DMS 273 treated with DMSO at 0.1 percent for 48 hours (cell line): ENCODE measurements at places on chromosomes 5 and 9.

DNA sequence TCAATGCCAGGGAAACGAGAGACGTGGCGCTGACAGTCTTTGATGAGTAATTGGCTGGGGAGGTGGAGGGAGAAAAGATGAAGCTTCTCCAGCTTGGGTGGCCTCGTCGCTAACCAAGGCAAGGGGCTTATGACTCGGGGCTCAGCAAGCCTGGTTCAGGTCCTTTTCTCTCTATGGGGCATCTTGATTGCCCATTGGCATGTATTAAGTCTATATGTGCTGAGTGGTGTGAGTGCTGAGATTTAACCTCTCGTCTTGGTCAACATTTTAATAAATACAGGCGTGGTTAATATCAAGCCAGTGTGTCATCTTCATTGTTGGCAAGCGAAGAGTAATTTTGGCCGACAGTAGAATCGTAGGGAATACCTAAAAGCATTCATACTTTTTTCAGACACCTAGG is 85.9 kb downstream of the RAI14 start:
- DNase-seq: no peak

DNA sequence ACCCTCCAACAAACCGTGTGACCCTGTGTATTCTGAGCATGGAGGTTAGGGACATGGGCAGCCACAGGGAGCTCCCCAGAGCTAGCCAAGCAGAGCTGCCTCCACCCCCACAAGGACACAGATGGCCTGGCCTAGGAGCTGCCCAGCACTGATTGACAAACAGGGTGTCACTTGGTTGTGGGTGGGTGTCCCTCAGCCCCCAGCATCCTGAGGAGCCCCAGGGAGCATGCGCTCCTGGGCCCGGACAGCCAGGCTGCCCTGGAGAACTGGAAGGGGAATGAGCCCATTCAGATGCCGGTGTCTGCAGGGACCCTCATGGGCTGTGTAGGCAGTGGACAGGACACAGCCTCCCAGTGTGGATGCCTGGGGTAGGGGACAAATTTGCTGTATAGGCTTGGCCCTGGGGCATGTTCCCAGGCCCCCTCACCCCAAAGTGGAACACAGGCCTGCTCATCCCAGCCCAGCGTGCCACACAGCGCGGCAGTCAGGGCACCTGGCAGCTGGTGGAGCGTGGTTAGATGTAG is 124.8 kb upstream of the LMX1B start:
- no peak for DNase-seq

GRCh38 chr5:96326902-96327301 is 106.1 kb downstream of the PCSK1 start:
- DNase-seq: no peak

DNA sequence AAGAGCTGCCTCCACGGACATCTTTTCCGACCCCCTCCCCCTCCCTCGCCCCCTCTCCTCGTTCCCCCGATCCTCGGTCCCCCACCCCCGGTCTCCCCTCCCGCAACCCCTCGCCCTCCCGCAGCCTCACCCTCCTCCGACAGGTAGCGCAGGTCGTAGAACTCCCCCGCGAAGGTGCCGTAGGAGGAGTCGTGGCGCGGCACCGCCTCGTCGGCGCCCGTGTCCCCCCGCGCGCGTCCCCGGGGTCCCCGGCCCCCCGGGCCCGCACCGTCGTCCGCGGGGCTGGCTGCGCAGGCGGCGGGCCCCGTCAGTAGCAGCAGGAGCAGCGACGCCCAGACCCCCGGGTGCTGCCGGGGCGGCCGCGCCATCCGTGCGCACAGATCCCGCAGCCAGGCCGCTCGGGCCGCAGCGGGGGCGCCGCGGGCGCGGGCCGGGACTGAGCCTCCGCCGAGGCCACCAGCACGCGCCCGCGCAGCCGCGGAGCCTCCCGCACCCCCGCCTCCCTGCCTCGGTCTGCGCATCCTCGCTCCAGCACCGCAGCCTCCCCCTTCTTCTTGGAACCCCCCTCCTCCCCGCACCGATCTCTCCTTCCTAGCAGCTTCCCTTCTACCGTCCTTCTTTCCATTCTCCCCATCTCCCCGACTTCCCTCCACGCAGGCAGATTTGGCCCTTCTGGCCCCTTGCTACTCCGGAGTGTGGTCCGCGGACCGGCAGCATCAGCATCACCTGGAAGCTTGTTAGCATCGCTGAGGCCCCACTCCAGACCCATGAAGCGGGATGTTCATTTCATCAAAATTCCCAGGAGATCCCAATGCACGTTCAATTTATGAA is at the start of gene FRRS1L:
Gene FRRS1L (minus strand): TSS at position 479 of the 831 bp plus-strand sequence. CDS start 111 bp downstream, at position 368.
- DNase-seq: no peak

GRCh38 chr5:168699002-168699401 is 119.8 kb upstream of the PANK3 start:
- DNase-seq: peak; percentile 10

GRCh38 chr9:131233995-131234394 is 42.3 kb downstream of the FAM78A start:
- DNase-seq: no peak

GRCh38 chr5:143128412-143129071 is 274.9 kb downstream of the NR3C1 start:
- no peak for DNase-seq

- DNase-seq: no peak
Observed at GRCh38 chr9:129576546-129577543, 44.1 kb downstream of the C9orf50 start.

GRCh38 chr9:134403682-134404301 is 77.5 kb downstream of the RXRA start:
- peak; percentile 29 for DNase-seq

DNA sequence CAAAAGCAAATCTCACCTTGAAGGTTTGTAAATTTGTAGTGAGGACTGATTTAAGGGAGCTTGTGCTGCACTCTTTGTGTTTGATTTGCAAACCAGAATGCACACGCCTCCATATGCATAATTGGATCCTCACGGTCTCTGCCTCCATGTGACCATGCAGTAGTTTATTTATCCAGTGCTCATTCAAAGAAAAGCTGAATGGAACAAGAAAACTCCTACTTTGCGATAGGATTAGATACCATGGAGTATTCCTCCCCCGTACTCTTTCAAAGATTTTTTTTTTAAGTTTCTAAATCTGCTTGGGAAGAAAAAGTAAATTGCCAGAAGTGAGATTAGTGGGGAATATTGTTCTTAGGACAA is 290.4 kb upstream of the TUT7 start:
- DNase-seq: no peak

DNA sequence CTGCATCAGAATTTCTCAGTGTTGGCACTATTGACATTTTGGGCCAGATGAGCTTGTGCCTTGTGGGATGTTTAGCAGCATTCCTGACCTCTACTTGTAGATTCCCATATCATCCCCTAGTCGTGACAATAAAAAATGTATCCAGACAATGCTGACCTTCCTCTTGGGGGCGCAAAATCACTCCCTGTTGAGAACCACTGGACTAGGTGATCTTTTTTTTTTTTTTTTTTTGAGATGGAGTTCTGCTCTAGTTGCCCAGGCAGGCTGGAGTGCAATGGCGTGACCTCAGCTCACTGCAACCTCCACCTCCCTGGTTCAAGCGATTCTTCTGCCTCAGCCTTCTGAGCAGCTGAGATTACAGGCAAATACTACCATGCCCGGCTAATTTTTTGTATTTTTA is 22.6 kb downstream of the STXBP1 start:
- DNase-seq: peak; percentile 16

DNA sequence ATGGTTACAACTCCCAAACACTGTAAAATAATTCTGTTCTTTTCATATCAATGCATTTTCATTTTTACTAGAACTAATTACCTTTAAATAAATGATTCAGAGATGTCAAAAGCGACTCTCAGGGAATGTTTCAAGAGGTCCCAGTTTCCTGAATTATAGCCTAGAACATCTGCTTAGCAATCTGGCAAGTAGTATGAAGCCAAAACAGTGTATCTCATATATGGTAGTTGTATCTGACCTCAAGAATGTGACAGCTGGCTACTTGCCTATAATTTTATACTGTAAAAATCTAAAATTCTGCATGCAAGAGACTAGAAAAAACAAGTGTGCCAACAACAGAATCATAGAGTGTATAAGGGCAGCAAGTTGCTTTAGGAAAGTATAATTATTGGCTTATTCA is 187.7 kb upstream of the POU5F2 start:
- peak; percentile 83 for DNase-seq

GRCh38 chr9:100401042-100401441 is 25.9 kb upstream of the MSANTD3 start:
- DNase-seq: no peak

GRCh38 chr9:131180454-131180853 is 55.1 kb downstream of the NUP214 start:
- DNase-seq: no peak

GRCh38 chr9:4923580-4924544 is 61.2 kb upstream of the JAK2 start:
- DNase-seq: no peak

DNA sequence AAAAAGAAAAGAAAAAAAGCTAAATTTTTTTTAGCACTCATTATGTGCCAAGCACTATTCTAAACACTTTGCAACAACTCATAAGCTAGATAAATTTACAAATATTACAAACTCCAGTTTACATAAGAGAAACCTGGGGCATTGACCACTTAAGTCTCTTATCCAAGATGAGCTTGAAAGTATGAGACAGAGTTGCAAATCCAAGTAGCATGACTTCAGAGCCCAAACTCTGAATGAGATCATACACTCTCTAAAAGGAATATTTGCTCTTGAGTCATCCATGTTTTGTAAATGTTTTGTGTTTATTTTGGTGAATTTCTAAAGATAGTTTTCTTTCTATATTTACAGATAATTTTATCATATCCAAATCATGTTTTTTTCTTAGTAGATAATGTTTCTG is 4.0 kb upstream of the SHOC1 start:
- no peak for DNase-seq

GRCh38 chr9:110197330-110198187 is 10.4 kb downstream of the C9orf152 start:
- no peak for DNase-seq

DNA sequence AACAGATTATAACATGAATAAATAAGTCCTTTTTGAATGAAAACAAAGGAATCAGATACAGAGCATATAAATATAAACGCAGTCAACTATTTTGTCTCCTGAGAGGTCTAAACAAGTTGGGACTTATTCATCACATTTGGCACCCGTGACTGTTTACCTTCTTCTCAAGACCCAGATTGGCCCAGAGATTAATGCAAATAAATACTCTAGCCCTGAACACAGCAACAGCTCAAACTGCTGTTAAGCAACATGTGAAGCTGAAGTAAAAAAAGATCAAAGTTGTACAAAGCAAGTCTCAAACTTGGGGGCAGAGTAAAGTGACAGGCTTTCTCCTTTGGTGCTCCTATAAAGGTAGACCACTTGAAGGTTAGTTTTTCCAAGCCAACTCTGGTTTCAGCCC is 95.0 kb upstream of the NR5A1 start:
- peak; percentile 18 for DNase-seq

- DNase-seq: no peak
Observed at GRCh38 chr5:7682379-7682778, 168.6 kb downstream of the CFAP90 start.

DNA sequence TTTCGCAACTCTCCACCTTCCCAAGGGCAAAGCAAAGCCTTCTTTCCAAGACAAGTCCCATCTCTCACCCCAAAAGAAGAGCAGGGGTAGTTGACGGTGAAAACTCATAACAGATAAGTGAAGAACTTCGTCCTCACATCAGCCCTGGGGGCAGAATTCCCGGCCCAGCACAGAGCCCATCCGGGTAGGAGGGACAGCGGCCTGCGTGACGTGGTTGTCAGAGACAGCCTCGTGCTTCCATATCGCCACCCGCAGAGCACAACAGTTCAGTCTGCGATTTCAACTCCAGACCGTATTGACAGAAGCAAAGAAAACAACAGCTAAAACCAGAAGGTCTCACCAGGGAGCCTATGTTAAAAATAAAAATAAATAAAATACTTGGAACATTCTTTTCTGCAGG is 273.2 kb downstream of the SYK start:
- DNase-seq: no peak

DNA sequence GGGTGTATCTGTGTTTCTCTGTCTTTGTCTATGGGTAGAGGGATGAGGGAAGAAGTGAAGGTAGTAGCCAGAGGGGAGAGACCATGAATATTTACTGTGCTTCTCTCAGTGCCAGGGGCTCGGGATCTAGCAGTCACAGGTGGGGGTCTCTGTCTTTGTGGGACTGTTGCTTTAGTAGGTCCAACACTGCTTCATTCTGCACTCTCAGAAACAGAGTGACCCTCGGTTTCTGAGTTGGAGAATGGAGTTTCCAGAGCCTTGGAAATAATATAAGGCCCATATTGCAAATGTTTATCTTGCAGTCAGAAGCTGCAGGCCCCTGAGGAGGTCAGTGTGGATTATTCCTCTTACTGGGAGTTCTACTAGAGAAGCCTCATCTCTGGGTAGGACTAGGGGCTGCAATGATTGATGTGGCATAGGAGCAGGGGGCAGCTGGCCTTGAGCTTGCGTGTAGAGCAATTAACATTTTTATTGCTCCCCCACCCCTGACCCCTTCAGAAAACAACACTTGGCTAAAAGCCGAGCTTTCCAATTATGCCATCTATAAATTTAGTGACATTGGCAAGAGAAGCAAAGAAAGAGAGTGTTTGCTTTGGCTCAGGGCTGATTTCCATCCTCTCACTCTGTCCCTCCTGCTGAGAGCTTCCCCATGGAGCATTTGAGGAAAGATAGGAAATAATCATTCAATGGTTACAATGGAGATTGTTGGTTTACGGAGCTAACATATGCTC is 55.0 kb upstream of the TRPC7 start:
- DNase-seq: no peak

DNA sequence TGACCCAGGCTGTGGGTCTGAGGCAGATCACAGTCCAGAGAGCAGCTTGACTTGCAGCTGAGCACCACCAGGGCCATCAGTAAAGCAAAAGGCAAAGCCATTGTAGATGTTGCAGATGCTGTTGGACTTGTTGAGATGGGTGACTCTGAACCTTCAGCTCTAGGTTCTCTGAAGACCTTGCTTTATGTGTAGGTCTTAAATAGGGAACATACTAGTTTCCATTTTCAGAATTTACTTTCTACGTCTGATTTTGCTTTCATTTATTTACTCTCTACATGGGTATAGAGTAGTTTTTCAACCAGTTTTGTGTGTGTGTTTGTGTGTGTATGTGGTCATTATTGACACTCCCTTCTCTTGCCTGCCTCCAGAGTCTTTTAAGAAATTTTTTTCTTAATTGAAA is at the start of gene IFNA6:
Gene IFNA6 (minus strand): TSS at position 101 of the 400 bp plus-strand sequence. CDS start 0 bp downstream, at position 101.
- DNase-seq: no peak

DNA sequence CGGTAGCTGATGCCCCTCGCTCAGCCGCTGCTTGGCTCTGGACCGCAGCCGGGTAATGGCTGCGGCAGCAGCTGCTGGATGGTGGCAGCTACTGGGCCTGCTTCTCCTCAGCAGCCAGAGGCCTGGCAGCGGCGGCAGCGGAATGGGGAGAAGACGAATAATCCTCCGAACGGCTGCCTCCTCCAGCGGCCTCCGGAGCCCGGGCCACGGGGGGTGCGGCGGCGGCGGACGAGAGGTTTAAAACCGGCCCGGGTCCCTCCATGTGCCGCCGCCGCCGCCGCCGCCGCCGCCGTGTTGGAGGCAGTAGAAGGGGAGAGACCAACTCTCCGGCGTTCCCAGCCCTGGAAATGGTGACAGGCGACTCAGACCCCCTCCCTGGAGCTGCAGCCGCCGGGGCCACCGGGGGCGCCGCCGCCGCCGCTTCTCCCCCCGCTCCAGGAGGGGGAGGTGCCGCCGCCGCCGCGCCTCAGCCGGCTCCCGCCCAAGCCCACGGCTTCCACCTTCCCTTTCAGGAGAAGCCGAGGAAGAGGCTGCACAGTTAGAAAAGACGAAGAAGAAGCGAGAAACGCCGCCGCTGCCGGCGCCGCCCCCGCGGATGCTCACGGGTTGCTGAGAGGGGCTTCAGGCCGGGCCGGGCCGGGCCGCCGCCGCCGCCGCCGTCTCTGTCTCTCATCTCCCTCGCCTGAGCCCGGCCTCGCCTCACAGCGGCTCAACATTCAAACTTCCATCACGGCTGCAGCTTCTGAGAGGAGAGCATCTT is 118.4 kb upstream of the PRSS3 start:
- no peak for DNase-seq
